ENCODE measurements at places on chromosomes 1 and 21.

DNA sequence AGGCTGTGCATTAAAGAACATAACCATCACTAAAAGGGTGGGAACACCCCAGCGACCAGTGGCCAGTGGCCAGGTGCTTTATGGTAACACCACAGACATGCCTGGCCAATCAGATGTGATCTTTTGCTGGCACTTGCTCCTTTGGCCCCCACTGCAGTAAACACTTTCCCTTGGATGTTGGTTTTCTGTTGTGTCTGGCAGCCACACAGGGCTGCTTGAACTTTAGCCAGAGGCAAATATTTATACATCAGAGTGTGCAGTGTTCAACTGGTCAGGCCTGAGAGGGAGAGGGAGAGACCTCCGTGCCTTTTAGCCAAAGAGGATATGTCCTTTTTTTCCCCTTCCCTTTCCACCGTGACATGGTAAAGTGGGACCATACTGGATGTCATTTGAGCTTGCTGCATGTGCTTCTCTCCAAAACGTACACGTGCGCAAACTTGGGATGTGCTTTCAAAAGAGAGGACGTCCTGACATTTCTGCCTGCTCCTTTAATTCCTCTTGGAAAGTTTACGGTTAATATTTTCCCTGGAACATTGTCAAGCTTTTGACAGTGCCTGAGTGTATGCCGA is 101.2 kb downstream of the NFIA start:
- DNase-seq = peak; percentile 45

DNA sequence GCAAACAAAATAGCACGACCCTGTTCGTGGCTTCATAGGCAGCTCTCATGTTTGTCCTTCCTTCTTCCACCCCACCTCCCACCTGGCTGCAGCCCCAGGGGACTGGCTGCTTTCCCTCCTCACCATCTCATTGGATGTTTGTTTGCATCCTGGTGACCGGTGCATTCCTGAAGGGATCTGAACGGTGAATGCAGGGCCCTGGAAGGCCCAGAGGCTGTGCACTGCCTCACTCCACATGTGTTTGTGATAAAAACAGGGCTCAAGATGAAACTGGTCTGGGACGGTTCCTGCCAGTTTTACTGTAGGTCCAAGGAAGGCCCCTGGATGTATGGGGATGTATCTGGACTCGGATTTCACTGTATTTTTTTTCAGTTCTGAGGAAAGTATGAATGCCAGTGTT is 42.8 kb downstream of the CNN3 start:
- peak; percentile 87 for DNase-seq

DNA sequence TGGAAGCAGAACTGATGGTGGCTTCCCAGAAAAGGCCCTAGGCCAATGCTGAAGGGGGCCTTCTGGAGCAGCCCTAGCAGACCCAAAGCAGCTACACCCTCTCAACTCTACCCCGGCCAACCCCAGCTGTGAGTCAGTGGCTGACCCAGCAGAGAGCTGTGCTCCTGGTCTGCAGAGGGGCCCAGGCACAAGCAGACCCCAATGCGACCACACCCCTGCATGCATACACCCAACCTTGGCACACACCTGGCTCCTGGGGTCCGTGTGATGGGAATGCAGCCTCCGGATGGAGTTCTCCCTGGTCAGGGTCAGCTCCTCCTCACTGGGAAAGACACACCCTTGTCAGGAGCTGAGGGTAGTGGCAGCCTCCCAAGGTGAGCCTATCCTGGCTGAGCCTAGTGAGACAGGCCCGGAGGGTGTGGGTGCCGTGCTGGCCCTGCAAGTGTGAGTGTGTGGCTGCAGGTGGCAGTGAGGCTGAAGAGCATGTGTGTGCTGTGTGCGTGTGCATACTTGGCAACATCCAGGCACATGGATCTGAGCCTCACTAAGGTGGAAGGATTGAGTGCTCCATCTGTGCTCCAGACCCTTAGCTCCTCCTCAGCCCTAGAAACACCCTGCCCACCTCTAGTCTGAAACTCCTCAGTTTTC is 3.9 kb upstream of the ARHGAP30 start:
- no peak for DNase-seq

DNA sequence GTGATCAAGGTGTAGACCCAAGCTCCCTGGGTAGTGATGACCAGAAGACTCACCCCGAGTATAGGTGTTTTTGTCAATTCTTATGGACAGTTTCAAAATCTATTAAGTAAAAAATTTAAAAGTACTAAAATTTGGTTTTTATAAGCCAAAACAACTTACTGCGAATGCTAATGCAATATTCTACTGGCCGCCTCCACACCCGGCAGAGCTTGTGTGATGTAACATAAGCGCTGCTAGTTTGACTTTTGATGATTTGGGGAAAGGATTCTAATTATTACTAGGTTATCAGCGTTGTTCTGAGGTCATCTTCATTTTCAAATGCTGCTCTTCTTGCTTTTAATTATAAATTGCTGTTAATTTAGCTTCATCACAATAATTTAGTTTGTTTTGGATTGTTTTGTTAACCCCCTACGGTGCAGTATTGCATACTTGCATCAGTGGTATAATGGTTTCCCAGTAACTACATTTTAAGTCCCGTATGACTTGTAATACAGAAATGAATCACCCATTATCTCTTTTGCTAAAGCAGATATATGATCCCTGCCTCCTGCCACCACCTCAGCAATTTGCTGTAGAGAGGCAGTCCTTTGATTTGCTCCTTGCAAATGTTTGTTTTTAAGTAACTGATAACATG is 178.0 kb downstream of the SDCCAG8 start:
- peak; percentile 17 for DNase-seq

GRCh38 chr21:43938751-43939442 is 73.2 kb upstream of the TRAPPC10 start:
- peak; percentile 65 for DNase-seq

DNA sequence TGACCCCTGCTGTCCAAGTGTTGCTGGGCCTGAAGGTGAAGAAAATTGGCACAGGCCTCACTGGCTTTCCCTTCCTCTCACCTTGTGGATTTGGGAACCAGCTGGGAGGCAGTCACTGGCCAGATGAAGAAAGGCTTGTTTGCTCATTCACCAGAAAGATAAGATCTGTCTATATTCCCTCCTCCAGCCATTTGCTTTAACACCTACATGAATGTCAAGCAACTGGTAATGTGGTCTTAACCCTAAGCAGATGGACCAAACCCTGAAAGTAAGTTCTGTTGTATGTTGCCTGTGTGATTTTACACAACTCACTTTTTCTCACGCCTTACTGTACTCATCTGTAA is 10.3 kb upstream of the SRRM1 start:
- no peak for DNase-seq

GRCh38 chr1:110426854-110427253 is 19.4 kb upstream of the LAMTOR5 start:
- DNase-seq = no peak

- DNase-seq = no peak
Observed at GRCh38 chr1:1730870-1731269, 6.7 kb upstream of the CDK11A start.

- no peak for DNase-seq
Observed at GRCh38 chr1:38803647-38804046, 55.9 kb downstream of the RRAGC start.

GRCh38 chr1:6270401-6270800 is 9.5 kb upstream of the GPR153 start:
- no peak for DNase-seq

DNA sequence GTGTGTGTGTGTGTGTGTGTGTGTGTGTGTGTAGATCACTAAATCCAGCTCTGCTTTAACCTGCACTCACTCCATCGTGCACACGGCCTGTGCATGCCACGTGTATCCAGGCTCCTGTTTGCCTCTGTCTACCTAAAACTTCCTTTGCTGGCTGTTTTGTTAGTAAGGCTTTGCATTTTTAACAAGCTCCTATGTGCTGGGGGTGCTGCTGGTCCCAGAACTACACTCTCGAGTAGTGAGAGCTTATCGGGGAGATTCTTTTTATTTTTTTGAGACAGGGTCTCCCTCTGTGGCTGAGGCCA is 596 bp upstream of the TCEA3 start:
- no peak for DNase-seq

DNA sequence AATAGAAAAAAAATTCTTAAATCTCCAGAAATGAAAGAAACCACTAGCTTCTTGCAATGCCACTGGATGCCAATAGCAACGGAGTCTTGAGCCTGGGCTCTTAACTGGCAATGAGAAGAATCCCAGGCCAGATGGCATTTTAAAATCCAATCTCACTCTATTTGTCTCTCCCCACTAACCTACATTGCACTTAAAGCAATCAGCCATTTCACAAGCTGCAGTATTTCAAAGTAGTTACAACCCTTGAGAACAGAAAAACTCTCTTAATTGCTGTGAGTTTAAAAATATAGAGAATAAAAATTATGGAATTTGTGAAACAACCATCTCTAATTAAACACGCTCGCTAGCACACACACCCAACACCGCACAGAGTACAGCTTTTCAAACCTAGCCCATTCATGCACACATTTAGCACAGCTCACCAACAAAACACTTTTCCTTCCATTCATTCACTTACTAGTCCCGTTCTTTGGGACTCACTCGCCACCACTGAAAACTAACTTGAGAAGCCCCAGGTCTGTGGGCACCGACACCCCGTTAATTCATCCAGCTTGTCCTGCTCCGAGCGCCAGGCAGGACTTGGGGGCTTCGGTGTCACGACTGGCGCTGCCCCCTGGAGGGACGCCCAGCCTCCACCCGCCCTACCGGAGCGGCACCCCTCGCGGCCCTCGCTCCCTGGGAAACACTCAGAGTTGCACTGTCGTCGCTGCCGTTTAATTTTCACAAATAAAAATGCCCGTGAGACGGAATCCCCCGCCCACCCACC is 1.0 kb downstream of the DDAH1 start:
- DNase-seq = peak; percentile 48
